ENCODE measurements at places on chromosomes 5 and 9.

DNA sequence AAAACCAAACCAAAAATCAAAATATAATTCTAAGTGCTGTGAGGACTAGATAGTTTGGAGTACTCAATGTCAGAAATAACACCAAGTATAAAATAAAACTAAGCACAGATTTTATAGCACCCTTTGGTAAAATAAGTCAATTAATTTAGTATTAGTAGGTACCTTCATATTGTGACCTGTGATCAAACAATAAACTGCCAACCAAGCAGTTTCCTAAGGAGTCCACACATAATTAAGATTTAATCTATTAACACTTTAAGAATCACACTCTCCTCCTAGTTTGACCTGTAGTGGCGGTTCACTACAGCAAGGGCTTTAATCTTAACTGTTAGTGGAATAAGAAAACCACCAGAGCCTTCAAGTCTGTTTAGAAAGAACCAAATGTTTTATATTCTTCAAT, 2.8 kb downstream of the HNRNPK start:
- DNase-seq, result no peak

- no peak for DNase-seq
These were observed 202.4 kb downstream of the SMARCA2 start for GRCh38 chr9:2217540-2217939.

GRCh38 chr5:141697586-141697985, 15.6 kb upstream of the ARAP3 start:
- DNase-seq, result no peak

DNA sequence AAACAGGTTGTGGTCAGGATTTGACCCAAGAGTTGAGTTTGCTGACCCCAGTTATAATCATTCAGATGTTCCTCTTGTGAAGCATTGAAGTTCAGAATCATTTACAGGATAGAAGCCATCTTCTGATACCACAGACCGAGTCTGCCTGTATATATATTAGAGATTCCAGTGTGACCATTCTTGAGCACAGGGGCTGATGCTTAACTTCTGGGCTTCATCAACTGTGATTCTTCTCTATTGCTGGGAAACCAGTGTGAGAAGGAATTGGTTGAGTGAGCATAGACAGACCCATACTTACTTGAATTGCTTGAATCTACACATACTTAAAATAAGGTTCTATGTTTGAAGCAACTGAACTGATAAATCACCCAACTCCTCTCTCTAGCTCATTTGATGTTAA, 27.9 kb upstream of the PCAT7 start:
- no peak for DNase-seq

DNA sequence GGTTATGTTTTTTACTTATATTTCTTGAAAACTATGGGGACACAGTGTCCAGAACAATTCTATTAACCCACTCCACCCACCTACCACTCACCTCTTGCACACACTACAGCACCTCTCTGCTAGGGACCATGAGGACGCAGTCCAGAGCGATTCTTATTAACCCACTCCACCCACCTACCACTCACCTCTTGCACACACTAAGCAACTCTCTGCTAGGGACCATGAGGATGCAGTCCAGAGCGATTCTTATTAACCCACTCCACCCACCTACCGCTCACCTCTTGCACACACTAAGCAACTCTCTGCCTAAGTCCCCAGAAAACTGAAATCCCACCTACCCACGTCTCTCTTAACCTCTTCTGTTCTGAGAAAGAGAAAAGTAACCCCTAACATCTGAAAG, 2.2 kb upstream of the SHROOM1 start:
- DNase-seq, result no peak

GRCh38 chr5:37839407-37840052, at the start of gene GDNF:
Gene GDNF (minus strand): TSS chr5:37840041. CDS start chr5:37834796, 5,245 bp downstream.
- no peak for DNase-seq

DNA sequence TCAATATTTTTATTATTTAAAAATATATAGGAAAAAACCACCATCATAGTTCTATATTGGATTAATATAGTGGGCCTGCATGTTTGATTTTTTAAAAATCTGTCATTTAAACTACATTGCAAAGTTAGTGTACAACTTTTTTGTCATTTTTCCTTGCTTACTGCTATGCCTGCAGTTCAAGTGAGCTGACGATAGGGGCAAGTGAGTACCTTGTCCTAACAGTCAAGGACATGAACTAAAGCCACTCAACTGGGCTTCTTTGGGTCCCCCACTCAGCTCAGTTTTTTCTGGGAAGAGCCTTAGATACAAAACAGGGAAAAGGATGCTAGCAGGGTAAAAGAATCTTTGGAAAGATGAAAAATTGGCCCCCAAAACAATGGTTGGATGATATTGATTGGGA, 269.9 kb downstream of the MAN2A1 start:
- DNase-seq, result no peak

DNA sequence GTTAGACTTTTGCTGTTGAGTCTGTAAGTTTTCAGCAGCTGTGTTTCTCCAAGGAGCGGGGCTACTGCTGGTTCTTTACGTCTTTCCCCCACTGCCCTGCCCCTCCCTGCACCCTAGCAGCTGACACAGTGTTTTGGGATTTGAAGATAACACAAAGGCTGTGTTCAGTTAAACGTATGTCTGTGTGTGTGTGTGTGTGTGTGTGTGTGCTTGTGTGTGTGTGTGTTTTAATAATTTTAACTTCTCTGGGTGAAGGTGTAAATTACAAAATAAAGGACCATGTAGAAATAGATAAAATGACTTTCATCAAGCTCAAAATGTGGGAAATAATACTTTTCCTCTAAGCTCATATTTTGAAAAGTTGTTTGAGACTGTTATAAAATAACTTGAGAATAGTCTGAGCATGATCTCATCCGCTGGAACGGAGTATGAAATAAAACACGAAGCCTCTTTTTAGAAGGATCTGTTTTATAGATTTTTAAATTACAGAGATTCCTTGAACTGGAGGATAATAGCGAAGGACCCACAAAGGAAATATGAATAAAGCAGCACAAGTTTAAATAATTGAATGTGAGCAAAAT, 10.9 kb downstream of the ABL1 start:
- DNase-seq, result no peak

DNA sequence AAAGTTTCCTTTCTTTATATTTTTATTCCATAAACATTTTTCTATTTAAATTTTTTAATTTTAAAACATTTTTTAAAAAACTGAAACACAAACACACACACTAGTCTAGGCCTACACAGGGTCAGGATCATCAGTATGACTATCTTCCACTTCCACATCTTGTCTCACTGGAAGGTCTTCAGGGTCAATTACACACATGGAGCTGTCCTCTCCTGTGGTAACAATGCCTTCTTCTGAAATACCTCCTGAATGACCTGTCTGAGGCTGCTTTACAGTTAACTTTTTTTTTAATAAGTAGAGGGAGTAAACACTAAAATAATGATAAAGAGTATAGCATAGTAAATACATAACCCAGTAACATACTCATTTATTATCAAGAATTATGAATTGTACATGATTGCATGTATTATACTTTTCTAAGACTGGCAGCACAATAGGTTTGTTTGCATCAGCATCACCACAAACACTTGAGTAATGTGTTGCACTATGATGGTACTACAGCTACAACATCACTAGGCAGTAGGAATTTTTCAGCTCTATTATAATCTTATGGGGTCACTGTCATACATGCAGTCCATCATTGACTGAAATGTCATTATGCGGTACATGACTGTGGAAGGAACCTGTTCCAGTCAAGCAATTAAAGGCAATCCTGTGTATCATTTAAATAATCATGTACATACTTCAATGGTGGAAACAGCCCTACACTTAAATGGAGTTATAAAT, 17.4 kb upstream of the CEP120 start:
- DNase-seq, result no peak

DNA sequence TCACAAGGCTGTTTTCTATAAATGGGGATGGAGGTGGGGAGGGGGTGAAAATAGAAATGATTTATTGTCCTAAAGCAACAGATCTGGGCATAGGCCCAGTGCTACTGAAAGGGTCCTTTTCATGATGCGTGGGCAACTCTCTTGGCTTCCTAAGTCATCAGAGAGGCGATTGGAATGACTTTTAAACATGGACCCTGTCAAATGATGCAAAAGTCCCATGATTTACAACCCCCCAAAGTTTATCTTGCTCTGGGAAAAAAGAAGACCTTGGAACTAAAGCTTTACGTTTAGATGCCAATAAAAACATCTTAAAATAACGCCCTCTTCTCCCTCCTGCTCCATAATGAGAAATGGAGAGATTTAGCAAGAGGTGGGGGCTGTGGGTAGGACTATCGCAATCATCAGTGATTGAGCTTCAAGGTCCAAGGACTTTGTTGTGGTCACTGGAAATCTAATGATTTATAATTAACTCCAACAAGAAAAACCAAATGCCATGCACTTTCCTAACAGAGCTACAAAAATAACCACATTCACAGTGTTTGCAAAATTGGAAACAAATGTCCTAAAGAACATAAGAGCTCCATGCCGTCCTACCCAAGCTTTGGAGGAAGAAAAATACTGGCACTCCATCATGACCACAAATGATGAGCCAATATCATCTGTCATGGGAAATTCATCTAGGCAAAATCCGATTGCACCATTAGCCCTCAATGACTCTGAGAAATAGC, 167.5 kb upstream of the CLINT1 start:
- no peak for DNase-seq

DNA sequence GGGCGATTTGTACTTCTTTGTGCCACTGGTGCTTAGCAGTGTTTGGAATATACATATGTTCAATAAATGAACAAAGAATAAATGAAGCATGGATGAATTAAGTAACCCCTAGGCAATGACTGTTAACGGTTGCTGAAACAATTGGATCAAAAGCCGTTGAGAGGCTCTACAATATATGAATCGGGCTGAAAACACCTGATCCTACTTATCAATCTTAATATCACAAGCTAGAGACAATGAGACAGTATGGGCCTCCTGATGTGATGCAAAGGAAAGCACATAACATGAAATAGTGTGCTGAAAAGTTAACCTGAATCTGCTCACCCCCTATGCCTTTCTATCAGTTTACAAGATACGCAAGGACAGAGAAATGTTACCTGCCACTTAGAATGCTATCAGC, 410.3 kb upstream of the RGMB start:
- DNase-seq, result no peak

DNA sequence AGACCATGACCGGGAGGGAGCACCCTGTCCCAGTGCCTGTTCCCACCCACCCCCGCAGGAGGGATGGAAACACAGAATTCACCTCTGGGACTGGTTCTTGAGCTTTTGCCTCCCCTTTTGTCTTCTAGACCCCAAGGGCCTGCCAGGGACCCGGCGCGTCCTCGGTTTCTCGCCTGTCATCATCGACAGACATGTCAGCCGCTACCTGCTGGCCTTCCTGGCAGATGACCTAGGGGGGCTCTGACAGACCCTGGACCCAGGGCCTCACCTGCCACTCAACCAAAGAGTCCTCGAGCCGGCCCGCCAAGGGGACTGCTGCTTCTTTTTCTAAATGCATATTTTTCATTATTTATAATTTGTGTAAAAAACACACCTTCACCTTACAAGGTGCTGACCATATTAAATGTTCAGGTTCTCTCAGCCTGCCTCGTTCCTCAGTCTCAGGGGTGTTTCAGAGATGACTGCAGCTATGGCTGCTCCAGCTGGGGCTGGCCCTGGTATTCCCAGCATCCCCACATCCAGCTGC, 16.9 kb downstream of the CARD19 start:
- no peak for DNase-seq

DNA sequence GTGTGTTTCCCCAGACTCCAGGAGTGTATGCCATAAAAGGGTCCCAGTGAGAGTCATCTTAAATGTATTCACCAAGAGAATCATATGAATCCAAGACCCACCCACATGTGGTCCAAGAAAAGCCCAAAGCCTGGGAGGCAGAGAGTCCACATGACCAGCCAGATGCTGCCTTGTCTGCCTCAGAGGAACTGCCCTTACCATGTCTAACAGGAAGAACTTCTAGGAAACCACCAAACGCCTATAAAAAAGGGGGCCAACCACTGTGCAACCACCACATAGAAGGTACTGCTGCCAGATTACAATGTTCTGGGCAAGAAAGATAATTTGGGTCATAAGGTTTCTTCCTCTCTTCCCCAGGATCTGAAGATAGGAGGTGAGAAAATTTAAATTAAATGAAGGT, 129.8 kb upstream of the SLC24A2 start:
- DNase-seq, result no peak

DNA sequence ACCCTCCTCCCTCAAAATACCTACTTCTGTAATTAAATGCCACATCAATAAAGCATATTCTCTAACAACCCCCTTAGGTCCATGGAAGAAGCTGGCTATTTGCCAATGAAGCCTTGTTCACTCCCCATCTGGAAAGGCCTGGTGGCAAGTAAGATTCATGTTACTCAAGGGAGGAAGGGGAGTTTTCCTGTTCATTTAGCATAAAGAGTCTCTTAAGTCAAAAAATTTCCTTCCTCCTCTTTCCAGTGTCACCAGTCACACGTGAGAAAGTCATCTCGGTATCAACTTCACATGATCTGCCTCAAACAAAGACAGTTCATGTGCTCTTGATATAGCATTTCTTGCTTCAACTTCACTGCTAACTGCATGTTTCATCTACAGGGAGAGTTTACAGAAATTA, 32.7 kb upstream of the RIC1 start:
- DNase-seq, result no peak

- DNase-seq, result no peak
These were observed 131.3 kb downstream of the SEC61B start for GRCh38 chr9:99353408-99353807.

DNA sequence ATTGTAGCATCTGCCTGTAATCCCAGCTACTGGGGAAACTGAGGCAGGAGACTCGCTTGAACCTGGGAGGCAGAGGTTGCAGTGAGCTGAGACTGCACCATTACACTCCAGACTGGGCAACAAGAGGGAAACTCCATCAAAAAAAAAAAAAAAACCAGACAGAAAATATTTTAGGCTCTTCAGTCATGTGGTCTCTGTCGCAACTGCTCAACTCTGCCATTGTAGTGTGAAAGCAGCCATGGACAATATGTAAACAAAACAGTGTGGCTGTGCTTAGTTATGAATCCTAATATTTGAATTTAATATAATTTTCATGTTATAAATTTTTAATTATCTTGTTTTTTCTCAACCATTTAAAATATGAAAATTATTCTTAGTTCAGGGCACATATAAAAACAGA, 38.4 kb downstream of the ZFAND5 start:
- no peak for DNase-seq

- DNase-seq, result no peak
These were observed 75.6 kb upstream of the RASEF start for GRCh38 chr9:83138422-83139135.

GRCh38 chr5:38938424-38938823, 92.6 kb downstream of the OSMR start:
- DNase-seq, result no peak

- DNase-seq, result no peak
These were observed 1571.3 kb downstream of the MAT2B start for GRCh38 chr5:165076686-165077085.

DNA sequence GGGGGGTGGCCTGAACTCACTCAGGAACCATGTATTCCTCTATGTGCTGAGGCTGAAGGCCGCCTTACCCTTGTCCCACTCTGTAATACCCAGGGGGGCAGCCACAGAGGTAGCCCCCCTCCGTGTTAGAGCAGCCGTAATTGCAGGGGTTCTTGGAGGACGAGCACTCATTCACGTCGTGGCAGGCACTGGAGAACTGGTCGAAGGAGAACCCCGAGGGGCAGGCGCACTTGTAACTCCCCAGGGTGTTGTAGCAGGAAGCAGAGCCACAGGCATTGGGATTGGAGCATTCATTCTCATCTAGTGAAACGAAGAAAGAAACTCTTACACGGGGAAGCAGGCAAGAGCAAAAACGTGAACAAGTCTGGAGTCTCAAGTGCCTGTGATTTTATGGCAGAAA, 179.8 kb downstream of the SLC12A2 start:
- DNase-seq, result no peak

GRCh38 chr9:2012347-2012746, 2.8 kb upstream of the SMARCA2 start:
- DNase-seq, result no peak

- no peak for DNase-seq
These were observed 5.5 kb downstream of the C5orf15 start for GRCh38 chr5:133962801-133963476.
